ENCODE measurements at places on chromosomes 5 and 9.

DNA sequence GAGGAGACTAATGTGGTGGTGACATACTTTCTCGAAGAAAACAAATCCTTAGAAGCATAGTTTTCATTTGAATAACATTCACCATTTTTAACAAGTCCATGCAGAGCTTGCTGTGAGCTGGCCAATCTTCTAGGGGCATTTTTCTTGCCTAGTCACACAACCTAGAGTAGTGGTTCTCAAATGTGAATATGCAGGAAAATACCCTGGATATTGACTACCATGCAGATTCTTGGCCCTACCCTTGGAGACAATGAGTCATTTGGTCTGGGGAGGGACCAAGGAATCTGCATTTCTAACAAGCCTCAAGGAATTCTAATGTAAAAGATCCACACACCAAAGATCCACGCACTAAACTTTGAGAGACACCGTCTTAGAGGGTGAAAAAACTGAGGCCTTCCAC, 23.5 kb downstream of the GDNF start:
- DNase-seq = no peak

DNA sequence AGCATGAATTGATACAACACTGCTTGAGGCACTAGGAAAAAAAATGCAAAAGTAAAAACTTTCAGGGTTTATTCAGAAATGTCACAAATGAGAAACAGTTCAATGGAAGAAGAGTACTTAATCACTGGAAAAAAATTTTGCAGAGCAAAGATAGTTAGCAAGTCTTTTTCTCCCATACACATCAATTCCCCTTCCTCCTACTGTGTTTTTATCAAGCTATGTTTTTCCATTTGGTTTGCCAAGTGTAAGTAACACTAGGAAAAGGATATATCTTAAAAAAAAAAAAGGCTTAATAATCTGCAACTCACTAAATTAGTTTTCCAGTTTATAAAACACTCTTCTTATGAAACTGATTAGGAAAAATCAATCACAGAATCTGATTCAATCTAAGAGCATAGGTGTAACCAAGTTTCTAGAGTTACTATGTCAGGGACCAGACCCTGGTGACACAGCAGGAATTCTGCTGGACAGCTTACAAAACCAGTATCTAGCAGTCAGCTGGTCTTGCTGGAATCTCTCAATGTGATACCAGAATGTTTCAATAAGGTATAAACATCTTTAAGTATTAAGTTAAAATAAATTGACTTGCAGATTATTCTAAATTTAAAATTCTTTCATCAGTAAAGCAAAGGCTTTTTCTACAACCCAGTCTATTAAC, 34.7 kb downstream of the RNF145 start:
- no peak for DNase-seq

DNA sequence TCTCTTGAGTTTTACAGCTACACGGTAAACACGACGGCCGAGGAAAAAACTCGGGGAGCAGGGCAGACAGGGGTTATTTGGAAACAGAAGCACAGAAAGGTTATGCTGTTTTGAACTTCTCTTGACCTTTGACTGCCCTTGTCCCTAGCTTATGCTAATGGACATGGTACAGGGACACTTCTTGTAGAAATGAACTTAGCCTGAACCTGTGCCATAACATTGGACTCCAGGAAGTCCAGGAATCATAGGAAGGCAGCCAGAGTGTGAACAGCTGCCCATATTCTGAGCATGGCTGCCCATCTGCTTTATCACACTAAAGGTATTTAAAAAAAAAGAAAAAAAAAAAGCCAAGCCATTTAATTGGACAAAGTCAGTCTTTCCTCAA, 46.1 kb downstream of the NR6A1 start:
- DNase-seq = no peak

DNA sequence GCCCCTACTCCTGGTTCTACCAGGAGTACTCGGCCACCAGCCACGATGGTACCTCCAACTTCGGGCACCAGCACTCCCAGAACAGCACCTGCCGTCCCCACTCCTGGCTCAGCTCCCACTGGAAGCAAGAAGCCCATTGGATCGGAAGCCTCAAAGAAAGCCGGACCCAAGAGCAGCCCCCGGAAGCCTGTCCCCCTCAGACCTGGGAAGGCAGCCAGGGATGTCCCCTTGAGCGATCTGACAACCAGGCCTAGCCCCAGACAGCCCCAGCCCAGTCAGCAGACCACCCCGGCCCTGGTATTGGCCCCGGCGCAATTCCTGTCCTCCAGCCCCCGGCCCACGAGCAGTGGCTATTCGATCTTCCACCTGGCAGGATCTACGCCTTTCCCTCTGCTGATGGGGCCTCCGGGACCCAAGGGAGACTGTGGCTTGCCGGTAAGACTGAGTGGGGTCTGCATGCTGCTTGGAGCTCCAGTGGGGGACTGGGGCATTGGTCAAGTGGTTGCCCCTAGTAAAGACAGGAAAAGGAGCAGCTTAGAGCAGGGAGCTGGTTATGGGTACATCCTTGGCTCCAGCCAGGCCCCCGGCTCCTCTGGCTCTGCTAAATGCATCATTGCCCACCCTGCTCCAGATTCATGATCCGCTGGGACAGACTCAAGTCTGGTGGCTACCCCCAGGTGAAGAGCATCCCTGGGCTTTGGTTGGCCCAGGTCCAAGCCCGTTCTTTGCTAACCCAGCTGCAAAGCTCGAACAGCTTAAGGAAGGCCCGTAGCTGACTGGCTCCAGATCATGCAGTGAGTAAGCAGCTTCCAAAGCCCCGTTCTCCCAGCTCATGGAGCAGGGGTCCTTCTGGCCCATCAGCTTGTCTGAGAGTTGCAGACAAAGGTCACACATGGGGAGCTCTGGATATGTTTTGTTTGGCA, 14.0 kb downstream of the COL27A1 start:
- DNase-seq = no peak

GRCh38 chr5:180175015-180175431, 34.0 kb downstream of the RASGEF1C start:
- no peak for DNase-seq

DNA sequence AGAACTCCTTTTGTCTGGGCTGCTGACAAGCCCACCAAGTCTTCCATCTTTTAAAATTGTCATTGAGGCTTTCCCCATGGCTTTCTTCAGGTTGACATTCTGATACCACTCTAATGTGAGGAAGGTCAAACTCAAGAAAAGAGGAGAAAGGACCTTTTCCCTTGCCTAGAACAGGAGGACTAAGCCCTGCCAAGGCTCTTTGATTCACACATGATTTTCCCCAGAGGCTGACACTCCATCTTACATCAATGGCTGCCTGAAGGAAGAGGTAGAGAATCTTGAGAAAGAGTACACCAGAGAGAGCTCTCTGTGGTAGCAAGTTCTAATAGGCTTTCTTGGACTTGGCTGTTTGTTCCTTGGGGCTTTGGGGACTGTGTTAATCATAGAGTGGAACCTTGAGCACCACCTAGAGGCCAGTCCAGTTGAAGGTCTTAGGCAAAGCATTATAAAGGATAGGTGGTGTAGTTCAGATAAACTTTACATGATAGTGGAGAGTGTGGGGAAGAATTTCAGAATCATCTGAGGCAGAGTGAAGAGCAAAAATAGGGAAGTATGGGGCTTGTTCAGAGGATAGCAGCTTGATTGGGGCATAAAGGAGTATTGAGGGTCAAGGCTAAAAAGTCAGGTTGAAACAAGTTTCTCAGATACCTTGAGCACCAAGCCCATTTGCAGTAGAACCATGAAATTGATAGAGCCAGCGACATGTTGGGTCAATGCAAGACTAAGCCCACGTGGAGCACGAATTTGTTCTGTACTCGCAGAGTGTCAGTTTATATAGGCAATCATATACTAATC, 36.7 kb downstream of the NDFIP1 start:
- DNase-seq = peak; percentile 70

Measured in WTC11 (cell line).